ENCODE measurements at places on chromosomes 2 and 18.

DNA sequence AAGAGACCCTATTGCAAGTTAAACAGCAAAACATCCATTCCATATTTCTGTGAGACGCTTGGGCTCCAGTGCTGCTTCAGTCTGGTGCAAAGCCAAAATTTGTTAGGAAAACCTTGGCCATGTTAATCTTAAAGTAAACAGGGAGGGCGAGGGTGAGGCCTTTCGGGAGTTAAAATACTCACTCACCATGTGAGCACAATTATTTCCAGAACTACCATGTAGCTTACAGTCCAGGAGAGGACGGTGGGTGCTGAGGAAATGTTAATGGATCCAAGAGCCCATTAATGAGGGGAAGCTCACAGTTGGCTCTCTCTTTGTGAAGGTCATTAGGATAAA is 286.4 kb downstream of the SLC8A1 start:
- DNase-seq, result no peak

- no peak for DNase-seq
Observed at GRCh38 chr2:230492107-230492506, 76.1 kb downstream of the SP100 start.

- DNase-seq, result no peak
Observed at GRCh38 chr2:15028406-15028805, 395.9 kb downstream of the LRATD1 start.

DNA sequence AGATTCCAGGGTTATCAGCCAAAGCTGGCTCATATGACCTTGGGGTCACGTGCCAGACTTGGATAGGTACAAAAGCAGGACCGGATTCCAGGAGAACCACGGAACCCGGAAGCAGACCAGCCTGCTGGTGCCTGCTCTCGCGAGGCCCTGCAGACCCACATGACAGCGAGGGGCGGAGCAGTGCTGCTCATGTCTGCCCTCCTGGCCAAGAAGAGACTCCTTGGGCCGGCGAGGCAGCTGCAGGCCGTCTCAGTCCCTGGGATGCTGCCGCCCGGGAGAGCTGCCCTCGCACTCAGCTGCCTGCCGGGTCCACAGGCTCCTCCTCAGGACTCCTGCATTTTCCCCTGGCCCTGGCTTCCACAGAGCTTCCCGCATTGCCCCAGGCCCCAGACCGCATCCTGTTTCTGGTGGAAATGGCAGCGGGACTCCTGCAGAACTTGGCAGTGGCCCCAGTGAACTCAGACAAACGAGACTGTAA is 739.5 kb downstream of the SOCS6 start:
- no peak for DNase-seq

DNA sequence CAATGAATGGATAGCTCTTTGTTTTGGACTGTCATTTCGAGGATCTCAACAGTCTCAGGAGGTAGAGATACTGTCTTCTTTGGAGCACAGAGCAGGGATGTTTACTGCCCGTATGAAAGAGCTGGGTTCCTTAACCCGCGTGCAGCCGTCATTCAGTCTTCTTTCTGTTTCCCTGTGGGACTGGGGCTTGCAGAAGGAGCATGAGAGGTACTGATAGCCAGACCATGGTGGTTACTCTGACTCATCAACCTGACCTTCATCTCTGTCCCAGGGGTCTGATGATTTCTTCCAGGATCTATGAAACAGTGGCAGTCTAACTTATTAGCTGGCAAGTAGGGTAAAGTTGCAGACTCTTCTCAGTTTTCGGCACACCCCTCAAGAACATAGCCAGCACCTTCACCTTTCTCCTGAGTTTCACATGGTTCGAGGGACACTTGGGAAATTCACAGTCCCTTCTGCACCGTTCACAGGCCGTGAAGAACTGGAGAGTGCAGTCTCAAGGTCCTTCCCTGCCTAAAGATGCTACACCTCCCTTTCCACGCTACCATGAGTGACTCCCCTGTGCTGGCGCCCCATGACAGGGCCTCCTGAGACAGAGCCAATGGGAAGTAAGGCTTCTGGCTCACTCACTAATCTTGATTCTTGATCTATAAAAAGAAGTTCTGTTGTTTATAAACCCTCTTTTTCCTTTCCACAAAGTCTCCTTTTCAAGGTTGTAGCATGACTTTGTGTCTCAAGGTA is 226.2 kb downstream of the MC4R start:
- no peak for DNase-seq

- DNase-seq, result no peak
Observed at GRCh38 chr2:138930571-138930970, 150.4 kb upstream of the NXPH2 start.

GRCh38 chr2:106869512-106870275 is 16.3 kb downstream of the ST6GAL2 start:
- no peak for DNase-seq

DNA sequence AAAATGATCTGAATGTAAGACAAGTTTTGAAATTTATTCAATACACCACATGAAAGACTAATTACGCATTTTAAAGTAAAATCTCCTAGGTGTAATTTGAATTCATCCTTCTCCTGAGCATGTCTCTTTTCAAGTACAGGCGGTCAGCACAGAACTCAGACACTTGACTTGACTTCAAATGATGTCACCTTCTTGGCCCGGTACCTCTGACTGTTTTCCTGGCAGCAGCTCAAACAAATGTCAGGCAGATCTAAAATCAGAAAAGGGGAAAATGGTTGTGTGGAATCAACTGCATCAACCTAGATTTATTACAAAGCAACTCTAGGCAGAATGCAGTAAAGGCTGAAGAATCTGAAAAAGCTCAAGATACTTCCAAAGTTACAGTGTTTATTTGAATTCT is 11.4 kb upstream of the PROKR1 start:
- no peak for DNase-seq

All from activated CD4-positive, alpha-beta T cell treated with anti-CD3 and anti-CD28 coated beads, Interleukin-2, Interleukin-6, amounts not matched to agents 100 ng/mL and 50 ng/mL, durations not matched to agents 16 hours and 8 hours (primary cell).